ENCODE measurements at places on chromosomes 2 and 18. TPM values are rescaled to one million over a fixed set of nuclear protein-coding genes. Genes with fewer than 3 reads are reported as not detected.

SIX3 gene
- total RNA-seq = not detected

DYNAP gene
- not detected for total RNA-seq

TDRD15 gene
- not detected for total RNA-seq

INHA gene
- total RNA-seq = not detected

MC4R gene
- not detected for total RNA-seq

ITGB1BP1 gene
- total RNA-seq = 39.1 TPM

CYRIA gene
- total RNA-seq = under 0.01 TPM

HOXD9 gene
- total RNA-seq = not detected

MYCN gene
- total RNA-seq = 9.6 TPM

DSG4 gene
- not detected for total RNA-seq

PELI1 gene
- total RNA-seq = 76.2 TPM

DNA sequence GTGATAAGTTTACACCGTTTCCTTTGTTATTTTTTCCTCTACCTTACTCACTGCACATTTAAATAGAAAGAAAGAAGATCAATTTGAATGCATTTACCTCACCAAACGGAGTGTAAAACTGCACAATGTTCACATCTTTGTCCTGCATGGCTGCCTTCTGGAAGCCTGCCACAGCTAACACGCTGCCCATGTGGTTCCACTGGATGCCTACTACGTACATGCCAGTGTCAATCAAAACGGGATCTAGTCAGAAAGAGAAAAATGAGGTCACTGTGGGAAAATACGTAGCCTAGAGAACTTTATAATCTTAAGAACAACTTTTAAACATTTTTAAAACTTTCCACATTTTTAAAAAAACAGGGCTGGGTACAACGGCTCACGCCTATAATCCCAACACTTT is 16.4 kb downstream of the WDR35 start:
- DNase-seq = no peak

DNA sequence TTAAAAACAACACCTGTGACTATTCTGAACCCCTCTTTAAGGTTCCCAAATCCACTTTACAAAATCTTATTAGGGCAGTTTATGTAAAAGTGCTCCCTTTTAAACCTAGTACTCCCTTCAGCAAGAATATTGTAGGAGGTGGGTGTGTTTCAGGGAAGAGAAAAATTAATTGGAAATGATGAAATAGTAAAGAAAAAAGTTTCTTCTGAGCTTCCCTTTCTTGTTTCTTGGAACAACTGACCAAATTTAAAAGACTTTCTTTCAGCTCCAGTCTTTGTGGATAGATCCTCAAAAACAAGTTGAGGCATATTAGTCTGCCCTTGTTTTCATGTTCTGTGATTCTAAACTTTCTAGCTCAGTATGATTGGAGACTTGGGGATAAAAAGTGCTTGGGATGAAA is 3.0 kb downstream of the VWA3B start:
- no peak for DNase-seq

- no peak for DNase-seq
These were observed 144.8 kb upstream of the GLI2 start for GRCh38 chr2:120590841-120591240.

GRCh38 chr2:71276311-71277146 is 49.6 kb upstream of the PAIP2B start:
- DNase-seq = peak; percentile 91

DNA sequence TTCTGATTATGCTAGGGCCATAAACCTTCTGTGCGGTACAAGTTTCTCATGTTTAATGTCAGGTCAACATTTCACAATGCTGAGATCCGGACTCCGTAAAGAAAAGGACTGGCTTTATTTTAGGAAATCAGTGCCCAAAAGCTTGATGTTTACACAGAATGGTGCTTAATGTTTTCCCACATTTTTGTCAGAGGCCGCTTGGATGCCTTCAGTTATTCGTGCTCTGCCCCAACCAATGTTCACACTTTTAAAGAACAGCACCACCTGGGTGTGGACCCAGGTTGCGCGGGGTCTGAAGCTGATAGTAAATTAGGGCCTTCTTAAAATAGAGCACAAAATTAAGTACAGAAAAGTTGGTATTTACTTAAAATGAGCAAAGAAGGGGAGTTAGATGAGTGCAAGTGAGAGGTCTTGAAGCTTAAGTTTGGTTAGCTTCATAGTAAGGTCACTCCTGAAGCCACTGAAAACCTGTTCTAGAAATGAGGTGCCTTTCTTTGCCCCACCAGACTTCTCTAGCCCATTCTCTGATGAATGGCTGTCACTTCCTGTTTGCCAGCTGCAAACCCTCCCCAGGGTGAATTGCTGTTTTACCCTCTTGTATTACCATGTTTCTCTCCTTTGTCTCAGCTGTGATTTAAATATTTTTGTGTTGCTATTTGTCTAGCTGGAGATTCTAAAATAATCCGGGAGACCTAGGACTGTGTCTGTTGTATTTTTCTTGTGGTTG is 20.5 kb downstream of the SLC3A1 start:
- no peak for DNase-seq

- peak; percentile 95 for DNase-seq
These were observed at the start of gene VWA3B for GRCh38 chr2:98086491-98087446. VWA3B (plus strand) TSS chr2:98087167; CDS start chr2:98093093, 5,926 bp downstream.

GRCh38 chr2:236874866-236875481 is 210.7 kb upstream of the COPS8 start:
- no peak for DNase-seq

DNA sequence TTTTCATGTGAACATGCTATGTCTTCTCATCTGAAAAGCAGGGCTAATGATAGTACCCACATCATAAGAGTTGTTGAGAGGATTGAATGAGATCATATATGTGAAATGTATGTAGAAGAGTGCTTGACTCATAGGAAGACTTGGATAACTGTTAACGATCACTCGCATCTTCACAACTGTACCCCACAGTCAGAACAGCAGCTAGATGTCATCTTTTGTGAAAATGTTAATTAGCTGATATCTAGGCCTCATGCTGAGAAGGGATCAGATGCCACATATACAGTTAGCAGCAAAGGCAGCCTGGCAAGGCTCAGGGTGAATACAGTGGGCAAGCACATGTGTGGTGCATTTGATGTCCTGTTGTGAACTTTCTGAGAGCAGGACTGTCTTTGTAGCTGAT is 24.2 kb downstream of the MAP3K20 start:
- no peak for DNase-seq

DNA sequence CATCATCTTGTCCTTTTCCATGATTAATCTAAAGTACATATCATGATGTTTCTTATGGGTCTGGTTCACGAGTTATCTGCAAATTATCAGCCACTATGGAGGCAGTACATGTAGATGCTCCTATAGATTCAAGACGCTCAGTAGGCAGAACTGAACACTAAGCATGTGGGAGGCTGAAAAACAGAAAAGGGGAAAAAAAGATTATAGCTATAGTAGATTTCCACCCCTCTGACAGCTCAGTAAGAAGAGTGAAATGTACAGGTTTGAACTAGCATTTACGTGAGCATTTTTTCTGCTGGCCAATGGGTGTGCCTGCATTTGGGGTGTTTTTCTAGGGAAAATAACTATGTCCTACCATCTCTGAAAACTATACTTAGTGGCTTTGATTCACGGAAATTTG is 308.9 kb downstream of the ZEB2 start:
- DNase-seq = no peak

GRCh38 chr18:28357766-28358401 is 181.0 kb upstream of the CDH2 start:
- no peak for DNase-seq

- DNase-seq = no peak
These were observed 19.6 kb upstream of the KCNJ13 start for GRCh38 chr2:232795920-232796319.

DNA sequence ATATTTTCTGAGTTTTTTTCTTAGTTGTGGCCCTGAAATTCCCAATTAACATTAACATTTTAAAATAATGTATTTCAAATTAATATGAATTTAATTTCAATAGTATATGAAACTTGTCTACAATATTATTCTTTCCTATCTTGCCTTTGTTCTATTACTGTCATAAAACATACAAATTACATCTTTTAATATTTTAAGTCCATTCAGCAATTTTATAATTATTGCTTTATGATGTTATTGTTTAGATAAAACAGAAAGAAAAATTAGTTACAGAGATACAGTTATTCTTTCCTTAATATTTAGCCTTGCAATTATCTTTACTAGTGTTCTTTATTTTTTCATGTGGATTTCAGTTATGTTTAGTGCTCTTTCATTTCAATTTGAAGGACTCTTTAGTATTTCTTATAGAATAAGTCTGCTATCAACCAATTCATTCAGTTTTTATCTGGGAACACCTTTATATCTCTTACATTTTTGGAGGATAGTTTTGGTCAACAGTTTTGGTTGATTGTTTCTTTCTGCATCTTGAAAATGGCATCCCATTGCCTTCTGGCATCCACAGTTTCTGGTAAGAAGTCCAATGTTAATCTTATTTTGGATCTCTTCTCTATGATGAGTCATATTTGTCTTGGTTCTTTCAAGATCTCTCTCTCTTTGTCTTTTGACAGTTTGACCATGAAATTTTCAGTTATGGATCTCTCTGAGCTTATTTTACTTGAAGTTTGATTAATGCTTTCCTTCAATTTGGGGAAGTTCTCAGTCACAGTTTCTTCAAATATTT is 76.9 kb upstream of the CHST9 start:
- DNase-seq = no peak

DNA sequence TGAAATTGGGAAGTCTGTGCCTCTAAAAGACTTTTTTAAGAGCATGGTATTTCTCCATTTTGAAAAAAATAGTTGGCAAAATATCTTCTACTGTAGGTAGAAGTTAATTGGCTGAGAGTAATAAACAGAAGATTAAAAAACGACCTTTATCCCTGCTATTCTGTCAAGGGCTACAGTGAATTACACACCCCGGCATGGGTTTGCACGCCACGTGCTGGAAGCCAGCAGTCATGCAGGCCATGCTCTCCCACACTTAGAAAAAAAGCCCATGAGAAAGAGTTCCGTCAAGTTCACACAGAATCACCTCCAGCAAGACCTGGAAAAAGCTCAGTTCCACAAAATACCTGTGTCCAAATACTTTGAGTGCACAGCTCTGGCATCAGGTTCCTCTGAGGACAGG is 26.8 kb downstream of the FAM110C start:
- DNase-seq = peak; percentile 50

- DNase-seq = peak; percentile 3
These were observed 941.3 kb upstream of the NXPH2 start for GRCh38 chr2:139721411-139721995.

- no peak for DNase-seq
These were observed 221.2 kb downstream of the PIEZO2 start for GRCh38 chr18:10928011-10928771.

DNA sequence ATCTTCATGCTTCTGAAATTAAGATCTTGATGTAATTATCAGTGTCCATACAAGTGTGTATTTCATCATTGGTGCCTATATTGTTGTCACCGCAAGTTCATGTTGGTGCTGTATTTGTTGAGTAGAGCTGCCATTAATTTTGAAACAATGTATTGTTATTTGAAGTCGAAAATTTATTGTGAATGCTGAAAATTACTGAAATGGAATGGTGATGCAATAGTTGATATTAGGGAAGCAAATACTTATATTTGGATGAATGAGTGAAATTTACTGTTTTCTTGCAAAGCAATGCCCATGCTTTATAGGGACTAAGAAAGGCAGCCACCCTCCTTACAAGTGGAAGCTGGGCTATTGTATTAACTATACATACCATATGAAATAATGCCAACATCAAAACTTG is 41.6 kb downstream of the SERPINB8 start:
- DNase-seq = no peak

DNA sequence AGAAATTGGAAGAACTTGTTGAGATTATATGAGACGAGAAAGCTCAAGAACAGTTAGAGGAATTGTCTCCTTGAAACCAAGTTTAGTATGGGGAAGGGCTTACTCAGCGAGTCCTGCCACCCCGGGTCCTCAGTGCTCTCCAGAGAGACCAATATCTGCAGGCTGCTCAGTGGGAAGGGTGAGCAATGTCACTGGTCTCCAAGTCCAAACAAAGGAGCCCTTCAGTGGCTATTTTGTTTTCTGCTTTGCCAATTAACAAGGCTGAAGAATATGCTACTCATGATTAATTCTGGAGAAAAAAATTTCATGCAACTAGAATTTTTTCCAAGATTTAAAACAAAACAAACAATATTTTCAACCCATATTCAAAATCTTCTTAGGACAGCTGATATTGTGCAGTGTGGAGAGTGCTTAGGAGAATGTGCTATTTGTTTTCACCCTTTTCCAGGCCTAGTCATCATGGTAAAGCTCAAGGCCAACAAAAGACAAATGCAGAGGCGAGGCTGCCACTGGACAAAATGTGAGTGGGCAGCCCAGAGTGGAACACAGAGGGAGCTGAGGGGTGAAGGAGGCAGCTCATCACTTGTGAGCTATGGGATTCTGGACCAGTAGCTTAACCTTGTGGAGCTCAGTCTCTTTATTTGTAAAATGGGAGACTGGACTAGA is 83.8 kb upstream of the TMEM17 start:
- no peak for DNase-seq

DNA sequence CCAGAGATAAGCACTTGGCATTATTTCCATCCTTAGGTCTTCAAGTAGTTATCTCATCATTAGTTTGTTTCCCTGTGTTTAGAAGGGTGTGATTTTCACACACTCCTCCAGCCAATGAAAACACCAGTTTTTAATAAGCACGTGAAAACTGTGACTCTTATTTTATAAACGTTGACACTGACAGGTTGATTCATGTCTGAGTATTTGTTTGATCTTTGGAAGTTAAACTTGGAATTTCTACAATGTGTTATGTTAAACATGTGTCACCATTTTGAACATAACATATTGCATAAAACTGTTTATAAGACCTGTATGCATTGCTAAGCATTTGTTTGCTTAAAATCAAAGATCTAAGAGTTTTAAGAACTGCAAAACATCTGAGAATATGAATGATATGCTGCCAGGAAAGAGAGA is 27.6 kb downstream of the SLC40A1 start:
- no peak for DNase-seq

- DNase-seq = peak; percentile 17
These were observed 49.1 kb downstream of the COBLL1 start for GRCh38 chr2:164792316-164793170.

GRCh38 chr2:38613849-38614213 is 11.1 kb upstream of the HNRNPLL start:
- DNase-seq = no peak

DNA sequence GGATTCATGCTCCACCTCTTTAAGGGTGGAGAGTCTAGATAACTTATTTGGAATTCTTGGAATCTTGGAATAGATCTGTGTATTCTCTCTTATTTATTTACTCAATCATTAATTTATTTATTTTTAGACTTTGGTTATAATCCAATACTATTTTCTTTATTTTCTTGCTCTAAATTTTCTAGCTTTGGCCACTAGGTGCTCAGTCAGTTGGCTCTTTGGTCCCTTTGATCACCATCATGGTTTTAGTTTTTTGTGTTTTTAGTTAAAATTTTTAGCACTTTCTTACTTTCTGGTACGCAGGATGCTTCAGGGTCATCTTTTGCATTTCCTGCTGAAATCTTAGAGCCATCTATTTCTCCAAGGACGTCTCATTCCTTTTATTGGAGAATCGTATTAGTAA is 5.2 kb upstream of the PLEK start:
- DNase-seq = no peak

DNA sequence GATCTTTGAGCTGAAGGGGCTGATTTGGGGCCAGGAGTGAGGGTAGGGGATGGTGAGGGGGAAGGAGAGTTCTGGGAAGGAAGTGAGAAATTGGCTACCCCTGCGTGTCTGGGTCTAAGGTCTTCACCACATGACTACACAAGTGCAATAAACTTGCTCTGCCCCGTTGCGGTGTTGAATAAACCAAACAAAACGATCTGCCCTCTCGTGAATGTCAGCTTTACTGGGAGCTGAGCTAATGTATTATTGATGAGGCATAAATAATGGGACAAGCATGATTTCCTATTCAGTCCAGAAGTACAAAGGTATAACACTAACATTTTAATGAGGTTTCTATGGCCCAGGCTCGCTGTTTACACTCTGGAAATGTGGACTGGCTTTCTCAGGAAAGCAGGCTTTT is 8.0 kb upstream of the CFAP221 start:
- DNase-seq = peak; percentile 60

Data from stomach (tissue), 19 donors.